Effector CD8-positive, alpha-beta T cell (primary cell): ENCODE measurements at places on chromosomes 5 and 9.

- no peak for DNase-seq
Observed at GRCh38 chr5:107959573-107960279, 289.0 kb upstream of the EFNA5 start.

DNA sequence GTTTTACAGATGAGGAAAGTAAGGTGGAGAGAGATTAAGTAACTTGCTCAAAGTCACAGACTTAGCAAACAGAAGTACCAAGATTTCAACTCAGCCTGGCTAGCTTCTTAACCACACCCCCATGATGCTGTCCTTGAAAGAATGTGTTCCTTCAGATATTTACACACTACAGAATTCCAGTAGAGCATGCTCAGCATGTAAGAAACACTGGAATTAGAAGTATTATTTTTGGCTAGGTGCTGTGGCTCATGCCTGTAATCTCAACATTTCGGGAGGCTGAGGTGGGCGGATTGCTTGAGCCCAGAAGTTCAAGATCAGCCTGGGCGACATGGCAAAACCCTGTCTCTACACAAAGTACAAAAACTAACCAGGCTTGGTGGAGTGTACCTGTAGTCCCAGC, 142.4 kb downstream of the EDIL3 start:
- no peak for DNase-seq

- no peak for DNase-seq
Observed at GRCh38 chr5:122120957-122121356, 8.4 kb upstream of the ZNF474 start.

GRCh38 chr5:937151-937924, 44.7 kb downstream of the TRIP13 start:
- DNase-seq = no peak

DNA sequence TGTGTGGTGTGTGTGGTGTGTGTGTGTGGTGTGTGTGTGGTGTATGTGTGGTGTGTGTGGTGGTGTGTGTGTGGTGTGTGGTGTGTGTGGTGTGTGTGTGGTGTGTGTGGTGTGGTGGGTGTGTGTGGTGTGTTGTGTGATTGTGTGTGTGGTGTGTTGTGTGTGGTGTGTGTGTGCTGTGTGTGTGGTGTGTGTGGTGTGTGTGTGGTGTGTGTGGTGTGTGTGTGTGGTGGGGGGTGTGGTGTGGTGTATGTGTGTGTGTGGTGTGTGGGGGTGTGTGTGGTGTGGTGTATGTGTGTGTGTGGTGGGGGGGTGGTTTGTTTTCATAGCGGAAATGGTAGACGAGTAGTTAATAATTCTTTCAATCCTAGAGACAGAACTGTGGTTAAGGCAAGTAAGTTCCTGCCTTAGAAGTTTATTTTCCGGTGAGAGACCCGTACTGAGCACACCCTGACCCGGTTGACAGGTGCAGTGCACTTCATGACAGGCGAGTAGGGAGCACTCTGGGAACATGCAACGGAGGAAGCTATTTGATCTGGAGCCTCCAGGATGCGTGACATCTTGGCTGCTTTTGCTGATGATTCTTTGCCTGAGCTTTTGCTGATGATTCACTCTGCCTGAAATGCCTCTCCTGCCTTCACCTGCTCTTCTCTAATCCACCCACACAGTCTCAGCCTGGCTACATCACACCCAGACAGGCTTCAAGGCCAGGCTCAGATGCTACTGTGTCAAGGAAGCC, 21.7 kb upstream of the FAT2 start:
- DNase-seq = no peak

GRCh38 chr5:185095-186070, 5.9 kb upstream of the LRRC14B start:
- DNase-seq = no peak

DNA sequence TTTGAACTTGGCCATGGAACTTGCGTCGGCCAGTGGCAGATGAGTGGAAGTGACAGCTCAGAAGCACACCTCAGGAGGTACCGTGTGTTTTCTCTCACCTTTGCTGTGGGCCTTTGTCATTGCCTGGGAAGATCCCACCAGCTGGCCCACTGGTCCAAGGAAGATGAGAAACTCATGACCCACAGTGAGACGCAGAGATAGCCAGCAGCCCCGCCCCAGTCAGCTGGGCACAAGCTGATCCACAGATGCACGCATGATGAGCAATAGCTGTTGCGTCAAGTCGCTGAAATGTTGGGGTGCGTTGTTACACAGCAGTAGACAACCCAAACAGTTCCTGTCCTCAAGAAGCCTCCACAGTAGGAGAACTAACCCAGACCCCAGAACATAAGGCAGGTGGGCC, 30.8 kb upstream of the UNC5A start:
- DNase-seq = no peak

DNA sequence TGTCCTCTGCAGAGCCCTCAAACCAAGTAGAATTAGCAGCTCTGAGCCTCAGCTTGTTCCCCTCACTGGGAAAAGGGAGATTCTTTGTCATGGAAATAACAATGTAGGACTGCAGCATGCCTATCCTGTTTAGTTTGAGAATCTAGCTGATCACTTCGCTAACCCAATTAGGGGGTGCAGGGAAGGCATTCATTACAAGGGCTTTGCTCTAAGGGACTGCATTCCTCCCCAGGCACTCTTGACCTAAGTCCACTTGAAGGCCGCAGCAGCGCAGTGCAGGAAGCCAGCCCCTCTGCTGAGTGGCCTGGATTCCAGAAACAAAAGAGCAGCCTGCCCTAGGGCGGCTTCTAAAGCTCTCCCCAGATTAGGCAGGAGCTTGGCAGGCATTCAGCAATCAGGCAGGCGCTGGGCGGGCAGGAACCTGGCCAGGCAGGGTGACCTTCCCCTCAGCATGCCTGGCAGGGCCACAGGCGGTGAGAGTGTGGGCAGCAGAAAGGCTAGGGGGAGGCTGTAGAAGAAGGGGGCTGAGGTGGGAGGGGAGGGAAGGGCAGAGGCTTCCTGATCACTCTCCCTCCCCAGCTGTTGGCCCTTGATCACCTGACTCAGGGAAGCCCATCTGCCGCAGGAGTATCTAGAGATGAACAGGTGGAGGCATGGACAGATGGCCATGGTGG, 24.8 kb downstream of the CCNJL start:
- no peak for DNase-seq

DNA sequence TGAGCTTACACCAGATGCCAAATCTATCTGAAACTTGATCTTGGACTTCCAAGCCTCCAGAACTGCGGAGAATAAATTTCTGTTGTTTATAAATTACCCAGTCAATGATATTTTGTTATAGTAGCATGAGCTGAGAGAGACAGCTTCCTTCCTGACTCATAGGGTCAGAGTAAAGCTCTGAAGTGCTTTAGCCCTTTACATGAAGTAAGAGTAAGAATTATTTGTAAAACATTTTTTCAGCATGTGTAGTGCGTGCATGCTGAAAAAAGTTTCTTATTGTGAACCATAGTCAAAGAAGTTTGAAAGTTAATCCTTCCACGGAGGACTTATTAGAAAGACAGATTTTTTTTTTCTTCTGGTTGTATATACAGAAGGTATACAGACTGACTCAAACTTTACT, 172.4 kb downstream of the DMRT2 start:
- no peak for DNase-seq

DNA sequence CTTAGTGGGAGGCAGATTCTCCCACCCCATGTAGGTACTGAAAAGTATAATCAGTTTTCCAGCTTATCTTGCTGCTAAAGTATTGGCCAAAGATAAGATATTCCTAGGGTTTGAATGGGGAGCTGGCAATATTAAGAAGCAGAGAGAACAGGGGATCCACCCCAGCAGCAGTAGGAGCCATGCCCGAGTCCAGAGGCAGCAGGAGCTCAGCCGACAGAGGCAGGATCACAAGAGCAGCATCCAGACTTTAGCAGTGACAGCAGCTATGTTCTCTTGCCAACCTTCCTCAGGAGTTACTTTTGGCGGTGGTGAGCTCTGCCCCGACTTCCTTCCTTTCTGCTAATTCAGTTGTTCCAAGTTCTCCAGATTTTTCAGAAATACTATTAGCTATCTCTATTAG, 224.5 kb downstream of the GADD45G start:
- no peak for DNase-seq

- DNase-seq = no peak
Observed at GRCh38 chr5:56039985-56040384, 45.2 kb upstream of the IL6ST start.

DNA sequence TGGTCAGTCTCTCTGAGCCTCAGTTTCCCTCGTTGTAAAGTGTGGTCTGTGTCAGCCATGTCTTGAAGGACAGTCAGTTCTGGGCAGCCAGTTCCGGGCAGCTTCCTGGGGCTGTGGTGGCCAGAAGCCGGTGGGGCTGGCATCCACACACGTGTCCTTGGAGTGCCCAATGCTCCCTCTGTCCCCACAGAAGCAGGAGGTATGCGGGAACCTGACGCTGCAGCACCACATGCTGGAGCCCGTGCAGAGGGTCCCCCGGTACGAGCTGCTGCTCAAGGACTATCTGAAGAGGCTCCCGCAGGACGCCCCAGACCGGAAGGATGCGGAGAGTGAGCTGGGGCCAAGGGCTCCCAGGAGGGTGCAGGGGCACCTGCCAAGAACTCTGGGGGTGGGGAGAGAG, 48.4 kb upstream of the SUSD3 start:
- DNase-seq = no peak

- DNase-seq = no peak
Observed at GRCh38 chr9:77455312-77455927, 192.7 kb downstream of the GNA14 start.

DNA sequence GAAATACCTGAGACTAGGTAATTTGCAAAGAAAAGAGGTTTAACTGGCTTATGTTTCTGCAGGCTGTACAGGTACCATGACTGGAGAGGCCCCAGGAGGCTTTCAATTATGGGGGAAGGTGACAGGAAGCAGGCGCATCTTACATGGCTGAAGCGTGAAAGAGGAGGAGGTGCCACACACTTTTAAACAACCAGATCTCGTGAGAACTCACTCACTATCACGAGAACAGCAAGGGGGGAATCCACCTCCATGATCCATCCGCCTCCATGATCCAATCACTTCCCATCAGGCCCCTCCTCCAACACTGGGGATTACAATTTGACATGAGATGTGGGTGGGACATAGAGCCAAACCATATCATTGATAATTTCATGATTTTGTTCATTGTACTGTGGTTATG, 2.5 kb upstream of the MED27 start:
- DNase-seq = no peak

- no peak for DNase-seq
Observed at GRCh38 chr9:98755006-98755618, 41.2 kb downstream of the ANKS6 start.

- no peak for DNase-seq
Observed at GRCh38 chr5:93407454-93407853, 173.6 kb downstream of the NR2F1-AS1 start.

- DNase-seq = no peak
Observed at GRCh38 chr5:72523960-72524582, 16.9 kb upstream of the ZNF366 start.

- DNase-seq = no peak
Observed at GRCh38 chr5:1652873-1653697, 129.3 kb upstream of the LPCAT1 start.

GRCh38 chr9:38129366-38129765, 60.3 kb upstream of the SHB start:
- DNase-seq = no peak

GRCh38 chr9:32589083-32589723, 16.2 kb upstream of the NDUFB6 start:
- no peak for DNase-seq

GRCh38 chr9:86511614-86512360, 157.6 kb upstream of the TUT7 start:
- no peak for DNase-seq

GRCh38 chr5:142857405-142857804, 87.2 kb downstream of the ARHGAP26 start:
- DNase-seq = no peak

DNA sequence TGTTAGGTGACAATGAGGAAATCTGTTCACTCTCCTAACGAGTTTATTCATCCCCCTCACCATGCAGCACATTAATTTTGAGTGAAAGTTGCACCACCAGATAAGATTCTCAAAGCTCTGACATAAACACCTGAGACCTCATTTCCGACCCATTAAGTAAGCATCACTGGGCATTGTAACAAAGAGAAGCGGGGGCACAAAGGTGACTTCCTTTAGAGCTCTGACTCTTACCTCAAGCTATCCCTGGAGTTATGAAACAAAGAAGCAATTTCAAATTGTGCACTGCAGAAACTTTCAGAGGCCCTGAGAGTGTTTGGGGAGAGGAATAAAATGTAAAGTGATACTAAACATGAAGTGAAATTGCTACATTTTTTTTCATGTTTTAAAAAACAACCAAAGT, 29.5 kb downstream of the C5orf15 start:
- DNase-seq = no peak

DNA sequence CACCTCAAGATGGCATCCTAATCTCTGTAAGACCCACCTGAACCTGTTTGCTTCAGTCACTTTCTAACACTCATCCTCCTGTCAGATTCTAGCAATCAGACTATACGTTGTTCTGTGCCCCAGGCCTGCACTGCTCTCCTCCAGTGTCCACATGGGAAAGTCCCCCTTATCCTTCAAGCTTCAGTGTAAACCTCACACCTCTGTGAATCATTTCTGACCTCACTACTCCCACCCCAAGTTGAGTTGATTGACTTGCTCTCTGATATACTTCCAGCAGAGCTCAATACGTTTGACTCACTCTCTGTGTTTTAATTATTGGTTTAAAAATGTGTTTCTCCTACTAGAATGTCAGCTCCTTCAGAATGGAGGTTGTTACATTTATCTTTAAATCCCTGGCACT, 240.2 kb downstream of the FBXL17 start:
- DNase-seq = no peak

DNA sequence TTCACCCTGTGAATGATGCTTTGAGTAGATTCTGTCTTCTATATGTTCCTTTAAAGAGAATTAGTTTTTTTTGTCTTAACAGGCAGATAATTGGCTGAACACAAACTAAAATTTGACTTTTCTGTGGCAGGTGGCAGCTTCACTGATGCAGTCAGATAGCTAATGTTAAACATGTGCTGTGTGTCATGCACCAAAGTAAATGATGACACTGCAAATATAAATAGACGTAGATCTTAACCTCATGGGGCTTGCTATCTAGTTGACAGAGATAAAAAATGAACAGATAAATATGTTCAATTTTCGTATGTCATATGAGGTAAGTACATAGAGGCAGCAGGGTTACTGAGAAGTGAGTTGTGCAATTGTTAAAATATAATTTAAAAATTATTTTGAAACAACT, 82.7 kb downstream of the PARP8 start:
- no peak for DNase-seq

GRCh38 chr5:121870489-121870888, 18.8 kb downstream of the FTMT start:
- DNase-seq = no peak

- DNase-seq = no peak
Observed at GRCh38 chr5:16137177-16137576, 42.4 kb downstream of the MARCHF11 start.

DNA sequence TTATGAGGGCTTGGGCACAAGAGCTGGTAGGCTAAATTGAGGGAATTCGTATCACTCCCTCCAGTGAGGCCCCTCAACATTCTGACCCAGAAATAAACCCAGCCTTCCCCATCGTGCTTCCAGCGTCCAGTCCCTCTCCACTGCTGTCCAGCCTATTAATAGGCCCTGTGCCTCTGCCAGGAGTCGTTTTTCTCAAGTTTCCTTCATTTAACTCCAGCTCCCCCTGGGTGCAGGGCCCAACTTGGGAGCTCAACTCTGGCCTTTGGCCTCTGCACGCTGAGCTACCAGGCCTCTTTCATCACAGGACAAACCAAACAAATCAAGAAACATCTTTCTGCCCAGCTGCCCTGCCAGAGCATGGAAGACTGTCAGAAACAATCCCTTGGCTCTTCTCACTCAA, 10.0 kb downstream of the HBEGF start:
- no peak for DNase-seq

- no peak for DNase-seq
Observed at GRCh38 chr5:31090467-31090866, 103.0 kb upstream of the CDH6 start.
